KBM-7 (cell line): ENCODE measurements at places on chromosomes 7 and 10.

GRCh38 chr7:120588416-120588815 lies 269.5 kb downstream of the TSPAN12 start:
- no peak for DNase-seq

DNA sequence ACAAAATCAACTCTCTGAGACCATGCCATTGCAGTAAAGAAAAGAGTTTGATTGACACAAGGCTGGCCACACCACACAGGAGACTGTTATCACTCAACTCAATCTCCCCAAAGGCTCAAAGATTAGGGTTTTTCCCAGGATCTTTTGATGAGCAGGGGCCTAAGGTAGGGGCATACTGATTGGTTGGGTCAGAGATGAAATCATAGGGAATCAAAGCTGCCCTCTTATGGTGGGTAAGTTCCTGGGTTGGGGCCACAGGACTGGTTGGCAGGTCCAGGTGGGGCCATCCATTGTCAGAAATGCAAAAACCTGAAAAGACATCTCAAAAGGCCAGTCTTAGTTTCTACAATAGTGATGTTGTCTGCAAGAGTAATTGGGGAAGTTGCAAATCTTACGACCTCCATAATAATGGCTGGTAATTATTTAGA lies 91.6 kb downstream of the AKR1D1 start:
- no peak for DNase-seq

DNA sequence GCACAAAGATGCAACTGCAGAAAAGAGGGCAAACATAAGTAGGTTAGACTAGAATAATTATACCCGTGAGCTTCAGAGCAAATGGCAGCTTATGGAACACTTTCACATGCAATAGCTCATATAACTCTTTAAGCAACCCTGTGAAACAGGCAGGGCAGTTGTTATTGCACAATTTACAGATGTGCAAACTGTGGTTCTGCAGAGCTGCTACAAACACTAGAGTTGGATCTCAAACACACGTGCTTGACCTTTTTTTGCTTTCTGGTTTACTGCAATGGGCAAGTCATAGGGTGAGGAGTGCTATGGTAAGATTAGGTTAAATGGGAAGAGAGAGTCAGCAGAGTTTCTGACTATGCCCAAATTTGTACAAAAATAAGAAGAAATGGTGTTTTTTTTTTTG lies 610.8 kb downstream of the GATA3 start:
- DNase-seq, result no peak

DNA sequence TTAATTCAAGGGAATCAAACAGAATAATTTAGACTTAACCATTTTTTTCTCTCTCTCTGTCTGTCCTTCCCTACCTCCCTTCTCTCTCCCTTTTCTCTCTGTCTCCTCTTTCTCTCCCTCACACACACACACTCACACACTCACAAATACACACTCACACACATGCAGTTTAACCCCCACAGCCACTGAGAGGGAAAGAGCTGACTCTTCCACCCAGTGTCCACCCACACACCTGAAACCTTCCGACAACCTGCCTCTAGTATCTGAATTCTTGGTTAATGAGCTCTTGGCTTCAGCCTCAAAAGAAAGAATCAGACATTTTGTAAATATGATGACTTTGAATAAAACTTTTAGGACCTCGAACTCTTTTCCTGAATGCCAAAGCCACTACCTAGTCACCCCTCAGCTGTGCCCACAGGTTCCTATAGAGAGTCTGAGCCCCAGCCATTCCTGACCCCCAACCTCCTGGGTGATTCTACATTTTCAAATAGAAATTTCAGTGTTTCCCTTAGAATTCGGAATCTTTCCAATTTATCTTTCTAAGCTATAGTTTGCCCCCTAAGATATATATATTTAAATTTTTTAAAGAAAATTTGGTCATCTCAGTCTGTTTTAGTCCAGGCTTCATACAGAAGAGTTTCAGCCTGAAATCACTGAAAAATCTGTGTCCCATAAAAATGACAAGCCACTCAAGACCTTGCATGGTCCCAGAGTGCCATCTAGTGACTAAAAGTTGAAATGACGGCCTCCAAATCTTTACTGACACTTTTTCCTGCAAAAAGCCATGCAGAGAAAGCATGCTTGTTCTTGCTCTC lies 202.8 kb downstream of the IPMK start:
- peak; percentile 54 for DNase-seq

- no peak for DNase-seq
These were observed 134.7 kb downstream of the MGMT start for GRCh38 chr10:129601737-129602136.

DNA sequence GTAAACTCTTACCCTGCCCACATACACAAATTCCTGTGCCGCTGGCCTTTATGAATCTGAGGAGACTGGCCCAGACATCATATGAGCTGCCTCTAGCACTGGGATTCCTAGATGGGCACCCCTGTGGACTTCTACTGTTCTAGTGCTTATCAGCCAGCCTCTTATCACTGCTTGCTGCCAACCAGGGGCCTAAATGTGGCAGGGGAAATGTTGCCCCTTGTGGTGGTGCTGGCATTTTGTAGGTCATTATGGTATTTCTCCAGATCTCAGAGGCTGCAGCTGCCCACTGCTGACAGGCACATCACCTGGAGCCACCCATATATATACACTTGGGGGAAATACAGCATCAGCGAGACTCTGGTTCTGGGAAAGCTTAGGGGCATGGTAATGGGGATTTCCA lies 5.4 kb downstream of the SFR1 start:
- peak; percentile 38 for DNase-seq

- no peak for DNase-seq
These were observed at the start of gene GALNT17 for GRCh38 chr7:71132127-71132376. Gene GALNT17, plus strand, starts transcription at chr7:71132144.

- DNase-seq, result no peak
These were observed 291.1 kb upstream of the PRKCQ start for GRCh38 chr10:6871128-6871527.

- no peak for DNase-seq
These were observed 143.6 kb downstream of the GLI3 start for GRCh38 chr7:42093349-42093905.

DNA sequence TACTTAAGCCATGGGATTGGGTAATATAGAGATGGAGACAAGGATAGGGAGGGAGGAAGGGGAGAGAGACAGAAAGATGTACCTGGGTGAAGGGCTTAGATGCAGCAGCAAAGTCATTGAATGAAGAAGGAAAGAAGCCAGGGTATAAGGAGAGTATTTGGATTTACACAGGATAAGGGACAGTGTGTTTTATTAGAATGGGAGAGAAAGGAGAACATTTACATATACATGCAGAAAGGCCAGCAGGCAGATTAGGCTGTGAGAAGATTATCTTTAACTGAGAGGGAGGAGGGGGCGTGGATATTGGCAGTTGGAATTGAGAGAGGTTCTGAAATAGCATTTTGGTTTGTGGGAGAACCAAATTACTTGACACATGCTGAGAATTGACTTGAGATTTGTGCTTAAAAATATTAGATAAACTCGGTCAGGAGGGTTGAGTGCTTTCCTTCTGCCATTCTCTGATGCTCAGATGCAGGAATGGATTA lies 161.5 kb upstream of the ZNF804B start:
- DNase-seq, result no peak

DNA sequence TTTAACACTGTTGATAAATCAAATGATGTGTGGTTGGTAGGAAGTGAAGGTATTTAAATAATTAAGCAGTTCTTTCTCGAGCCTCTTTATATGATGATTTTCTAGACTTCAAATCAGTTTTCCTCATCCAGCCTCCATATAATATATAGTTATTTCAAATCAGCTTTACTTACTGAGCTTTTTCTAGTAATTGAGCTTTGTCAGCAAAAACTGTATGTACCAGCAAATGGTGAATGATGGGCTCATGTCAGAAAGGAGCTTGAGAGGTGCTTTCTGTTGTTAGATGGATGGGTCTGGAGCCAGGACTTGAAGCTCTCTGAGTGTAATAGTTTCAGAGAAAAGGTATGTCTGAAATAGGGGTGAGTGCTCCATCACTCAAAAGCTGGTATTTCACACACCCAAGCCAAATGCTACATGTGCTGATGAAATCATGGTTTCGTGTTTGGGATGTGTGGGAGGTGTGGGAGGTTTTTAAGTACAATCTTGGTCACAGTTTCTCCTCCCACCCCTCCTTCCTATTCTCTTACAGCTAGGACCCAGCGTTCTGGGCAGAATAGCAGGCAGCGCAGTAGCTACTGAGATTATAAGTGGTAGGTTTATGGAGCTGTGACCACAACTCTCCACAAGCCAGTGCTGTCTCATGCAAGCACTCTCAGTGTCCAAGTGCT lies 55.8 kb downstream of the LRMDA start:
- DNase-seq, result peak; percentile 19

GRCh38 chr7:43501870-43502269 lies 81.0 kb upstream of the STK17A start:
- DNase-seq, result no peak

DNA sequence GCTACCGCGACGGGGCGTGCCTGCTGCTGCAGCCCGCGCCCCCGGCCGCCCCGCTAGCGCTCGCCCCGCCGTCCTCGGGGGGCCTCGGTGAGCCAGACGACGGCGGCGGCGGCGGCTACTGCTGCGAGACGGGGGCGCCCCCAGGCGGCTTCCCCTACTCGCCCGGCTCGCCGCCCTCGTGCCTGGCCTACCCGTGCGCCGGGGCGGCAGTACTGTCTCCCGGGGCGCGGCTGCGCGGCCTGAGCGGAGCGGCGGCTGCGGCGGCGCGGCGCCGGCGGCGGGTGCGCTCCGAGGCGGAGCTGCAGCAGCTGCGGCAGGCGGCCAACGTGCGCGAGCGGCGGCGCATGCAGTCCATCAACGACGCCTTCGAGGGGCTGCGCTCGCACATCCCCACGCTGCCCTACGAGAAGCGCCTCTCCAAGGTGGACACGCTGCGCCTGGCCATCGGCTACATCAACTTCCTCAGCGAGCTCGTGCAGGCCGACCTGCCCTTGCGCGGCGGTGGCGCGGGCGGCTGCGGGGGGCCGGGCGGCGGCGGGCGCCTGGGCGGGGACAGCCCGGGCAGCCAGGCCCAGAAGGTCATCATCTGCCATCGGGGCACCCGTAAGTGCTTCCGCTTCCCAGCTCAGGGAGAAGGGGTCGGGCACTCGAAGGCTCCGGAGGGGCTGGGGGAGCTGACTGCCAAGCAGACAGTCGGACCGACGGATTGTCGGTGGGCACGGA lies 761 bp downstream of the PTF1A start:
- no peak for DNase-seq

DNA sequence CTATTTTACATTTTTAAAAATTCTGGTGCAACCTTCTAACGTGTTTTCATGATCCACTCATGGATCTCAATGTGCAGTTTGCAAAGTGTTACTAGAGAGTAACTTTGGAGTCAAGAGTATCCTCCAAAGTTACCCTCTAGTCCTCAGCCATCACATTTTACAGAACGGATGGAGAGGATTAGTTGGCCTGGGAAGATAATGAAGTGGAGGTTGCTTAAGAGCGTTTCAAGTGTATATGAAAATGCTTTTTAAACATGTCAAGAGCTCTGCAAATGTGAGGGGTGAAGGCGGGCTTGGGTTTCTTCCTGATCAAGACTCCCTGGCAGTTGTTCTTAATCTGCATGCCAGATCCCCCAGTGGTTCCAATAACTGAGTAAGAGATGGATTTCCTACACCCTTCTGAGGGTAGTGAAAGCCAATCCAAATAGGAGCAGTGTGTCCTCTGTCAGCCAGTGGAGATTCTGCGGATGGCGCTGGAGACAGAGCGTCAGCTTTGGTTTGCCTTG lies 299.4 kb upstream of the NPVF start:
- no peak for DNase-seq

GRCh38 chr7:20172736-20173334 lies 44.3 kb downstream of the MACC1 start:
- DNase-seq, result peak; percentile 77

- no peak for DNase-seq
These were observed 249.7 kb downstream of the CREB5 start for GRCh38 chr7:28661826-28662595.

- DNase-seq, result no peak
These were observed 1.2 kb downstream of the GATA3 start for GRCh38 chr10:8055420-8056349.

- DNase-seq, result no peak
These were observed 89.1 kb downstream of the CELF2 start for GRCh38 chr10:11106621-11107374.

- no peak for DNase-seq
These were observed 265.7 kb downstream of the SUGCT start for GRCh38 chr7:40400525-40400924.

GRCh38 chr7:104604706-104605105 lies 276.3 kb downstream of the LHFPL3 start:
- DNase-seq, result no peak

- no peak for DNase-seq
These were observed 211.4 kb downstream of the HERPUD2 start for GRCh38 chr7:35483568-35483967.

DNA sequence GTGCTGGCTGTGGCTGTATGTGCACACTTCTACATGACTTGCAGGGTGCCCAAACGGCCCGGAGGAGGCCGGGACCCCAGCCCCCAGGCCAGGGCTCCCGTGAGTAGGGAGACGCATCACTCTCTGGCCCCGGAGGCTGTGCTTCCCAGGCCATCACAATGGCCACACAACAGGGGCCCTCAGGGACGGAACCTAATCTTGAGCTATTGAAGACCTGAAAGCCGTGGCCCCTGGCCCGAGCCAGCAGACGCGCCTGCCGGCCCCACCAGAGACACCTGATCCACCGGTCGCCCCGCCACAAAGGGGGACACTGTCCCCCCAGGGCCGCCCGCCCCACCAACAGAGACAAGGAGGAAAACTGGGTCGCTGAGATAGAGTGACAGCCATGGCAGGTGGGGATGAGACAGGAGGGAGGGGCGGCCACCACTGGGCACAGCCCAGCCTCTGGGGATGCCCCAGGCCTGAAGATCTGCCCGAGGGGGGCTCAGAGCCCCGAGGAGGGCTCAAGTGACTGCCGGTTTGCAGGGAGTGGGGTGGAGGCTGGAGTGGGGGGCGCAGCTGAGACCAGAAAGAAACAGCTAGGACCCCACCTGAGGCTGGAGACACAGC lies 10.2 kb upstream of the LFNG start:
- DNase-seq, result no peak

- DNase-seq, result no peak
These were observed 609.4 kb upstream of the PCDH15 start for GRCh38 chr10:55410415-55410885.

GRCh38 chr7:76278540-76278939 lies 23.9 kb upstream of the HSPB1 start:
- no peak for DNase-seq
